ENCODE measurements at places on chromosomes 6 and 20. TPM values are rescaled to one million over a fixed set of nuclear protein-coding genes. Genes with fewer than 3 reads are reported as not detected.

Gene RALGAPA2
- 2.3 TPM for polyA plus RNA-seq

GRCh38 chr6:42260972-42261371, 43.3 kb upstream of the MRPS10 start:
- H3K36me3 ChIP-seq: peaks cover 17% of the 10 kb centered on the region
- no peak overlapping the region for H3K27ac ChIP-seq
- peaks cover 2% of the 10 kb centered on the region for H3K27me3 ChIP-seq
- H3K4me1 ChIP-seq: peaks cover 17% of the 10 kb centered on the region
- H3K4me3 ChIP-seq: no peak overlapping the region

Gene OR2B6
- polyA plus RNA-seq: not detected

DNA sequence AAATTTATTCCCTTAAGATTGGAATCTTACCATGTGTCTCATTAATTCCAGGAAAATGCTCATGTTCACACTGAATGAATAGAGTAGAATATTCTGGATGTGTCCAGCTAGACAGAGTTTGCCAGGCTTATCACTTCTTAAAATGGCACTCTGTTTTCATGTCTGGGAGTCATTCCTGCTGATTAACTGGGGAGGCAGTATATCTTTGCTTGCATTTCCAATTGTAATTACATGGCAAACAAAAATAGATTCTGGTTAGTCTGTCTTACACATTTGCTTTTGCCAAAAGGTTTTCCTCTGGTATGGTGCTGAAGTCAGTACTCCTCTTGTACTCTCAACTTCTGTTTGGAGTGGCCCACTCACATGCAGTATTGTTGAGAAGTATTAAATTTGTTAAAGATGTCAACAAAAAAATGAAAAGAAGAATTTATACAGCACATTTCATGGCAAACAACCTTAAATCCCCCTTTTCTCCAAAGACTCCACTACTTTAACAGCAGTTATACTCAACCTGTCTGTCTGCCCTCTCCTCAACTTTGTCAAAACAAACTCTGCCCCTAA, 70.2 kb downstream of the TENT5A start:
- no peaks in the 10 kb centered on the region for H3K36me3 ChIP-seq
- H3K27me3 ChIP-seq: peaks cover 2% of the 10 kb centered on the region
- no peak overlapping the region for H3K27ac ChIP-seq
- no peak for DNase-seq
- no peak overlapping the region for H3K4me3 ChIP-seq

GRCh38 chr6:5042436-5042835, 38.6 kb upstream of the RPP40 start:
- DNase-seq: no peak
- no peaks in the 10 kb centered on the region for H3K36me3 ChIP-seq
- no peak overlapping the region for H3K4me3 ChIP-seq
- no peak overlapping the region for H3K27ac ChIP-seq
- peaks cover 2% of the 10 kb centered on the region for H3K27me3 ChIP-seq
- H3K4me1 ChIP-seq: no peaks in the 10 kb centered on the region

GRCh38 chr6:17393892-17394631, 667 bp downstream of the CAP2 start:
- peaks cover 6% of the 10 kb centered on the region for H3K4me1 ChIP-seq
- peak overlapping the region; percentile 48 for H3K4me3 ChIP-seq
- peaks cover 23% of the 10 kb centered on the region for H3K27me3 ChIP-seq
- H3K27ac ChIP-seq: no peak overlapping the region

DNA sequence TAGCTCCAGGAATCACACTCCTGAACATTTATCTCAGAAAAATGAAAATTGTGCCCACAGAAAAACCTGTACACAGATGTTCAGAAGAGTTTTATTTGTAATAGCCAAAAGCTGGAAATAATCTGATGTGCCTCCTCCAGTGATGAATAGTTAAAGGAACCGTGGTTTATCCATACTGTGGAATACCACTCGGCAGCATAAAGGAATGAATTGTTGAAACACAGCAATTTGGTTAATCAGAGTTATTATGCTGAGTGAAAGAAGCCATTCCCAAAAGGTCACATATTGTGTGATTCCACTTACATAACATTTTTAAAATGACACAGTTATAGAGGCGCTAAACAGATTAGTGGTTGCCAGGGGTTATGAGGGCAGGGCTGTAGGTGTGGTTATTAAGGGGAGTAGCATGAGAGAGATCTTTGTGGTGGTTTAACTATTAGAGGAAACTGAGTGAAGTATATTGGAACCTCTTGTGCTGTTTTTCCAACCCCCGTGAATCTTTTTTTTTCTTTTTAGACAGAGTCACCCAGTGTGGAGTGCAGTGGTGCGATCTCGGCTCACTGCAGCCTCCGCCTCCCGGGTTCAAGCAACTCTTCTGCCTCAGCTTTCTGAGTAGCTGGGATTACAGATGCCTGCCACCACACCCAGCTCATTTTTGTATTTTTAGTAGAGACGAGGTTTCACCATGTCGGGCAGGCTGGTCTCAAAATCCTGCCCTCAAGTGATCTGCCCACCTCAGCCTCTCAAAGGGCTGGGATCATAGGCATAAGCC, 26.2 kb downstream of the PSMF1 start:
- peak overlapping the region; percentile 16 for H3K27ac ChIP-seq
- no peak for DNase-seq
- H3K4me1 ChIP-seq: peaks cover 12% of the 10 kb centered on the region
- H3K36me3 ChIP-seq: peaks cover 46% of the 10 kb centered on the region

Gene TMEM200A
- 2.1 TPM for polyA plus RNA-seq

- no peaks in the 10 kb centered on the region for H3K36me3 ChIP-seq
- H3K4me1 ChIP-seq: no peaks in the 10 kb centered on the region
- no peak for DNase-seq
- no peak overlapping the region for H3K4me3 ChIP-seq
- H3K27ac ChIP-seq: no peak overlapping the region
- H3K27me3 ChIP-seq: peaks cover 3% of the 10 kb centered on the region
Observed at GRCh38 chr20:64247307-64247618, 8.3 kb upstream of the PCMTD2 start.

DNA sequence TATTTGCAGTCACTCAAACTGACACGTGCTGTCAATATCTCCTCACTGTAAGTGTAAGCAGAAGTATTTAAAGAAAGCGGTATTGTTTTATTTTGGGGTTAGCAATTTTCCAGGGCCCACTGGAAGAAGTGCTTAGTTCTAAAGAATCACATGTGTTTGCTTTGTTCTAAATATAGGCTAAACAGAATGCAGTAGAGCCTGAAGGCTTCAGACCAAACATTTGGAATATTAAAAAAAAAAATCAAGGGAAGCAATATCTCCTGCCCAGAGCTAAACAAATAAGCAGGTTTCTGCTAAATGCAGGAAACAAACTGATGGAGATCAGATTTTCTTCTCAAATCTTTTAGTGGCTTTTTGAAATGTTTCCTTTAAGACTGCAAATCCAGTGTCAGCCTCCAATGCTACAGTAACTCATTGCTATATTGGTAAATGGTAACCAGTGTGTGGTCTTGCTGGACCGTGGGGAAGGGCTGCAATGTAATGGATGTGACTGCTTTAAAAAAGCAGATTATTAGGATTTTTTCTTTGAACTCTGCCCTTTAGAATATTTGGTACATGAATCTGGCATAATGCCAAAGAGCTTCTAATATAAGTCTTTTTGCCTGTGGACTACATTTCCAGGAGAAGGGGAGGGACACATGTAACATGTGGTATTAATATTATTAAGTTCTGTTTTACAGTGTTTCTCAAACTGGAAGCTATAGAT, 317.1 kb upstream of the FERMT1 start:
- no peak for DNase-seq
- H3K4me3 ChIP-seq: no peak overlapping the region
- no peak overlapping the region for H3K27ac ChIP-seq
- no peaks in the 10 kb centered on the region for H3K36me3 ChIP-seq
- H3K4me1 ChIP-seq: no peaks in the 10 kb centered on the region

GRCh38 chr6:41939848-41940758, 1.5 kb downstream of the CCND3 start:
- H3K36me3 ChIP-seq: peaks cover 17% of the 10 kb centered on the region
- DNase-seq: peak; percentile 29
- peaks cover 69% of the 10 kb centered on the region for H3K4me1 ChIP-seq
- peak overlapping the region; percentile 97 for H3K27ac ChIP-seq
- peaks cover 47% of the 10 kb centered on the region for H3K27me3 ChIP-seq
- H3K4me3 ChIP-seq: peak overlapping the region; percentile 97

GRCh38 chr20:64121586-64121985, 14.2 kb upstream of the NPBWR2 start:
- H3K4me3 ChIP-seq: no peak overlapping the region
- H3K27me3 ChIP-seq: no peaks in the 10 kb centered on the region
- H3K36me3 ChIP-seq: no peaks in the 10 kb centered on the region
- H3K4me1 ChIP-seq: peaks cover 7% of the 10 kb centered on the region

DNA sequence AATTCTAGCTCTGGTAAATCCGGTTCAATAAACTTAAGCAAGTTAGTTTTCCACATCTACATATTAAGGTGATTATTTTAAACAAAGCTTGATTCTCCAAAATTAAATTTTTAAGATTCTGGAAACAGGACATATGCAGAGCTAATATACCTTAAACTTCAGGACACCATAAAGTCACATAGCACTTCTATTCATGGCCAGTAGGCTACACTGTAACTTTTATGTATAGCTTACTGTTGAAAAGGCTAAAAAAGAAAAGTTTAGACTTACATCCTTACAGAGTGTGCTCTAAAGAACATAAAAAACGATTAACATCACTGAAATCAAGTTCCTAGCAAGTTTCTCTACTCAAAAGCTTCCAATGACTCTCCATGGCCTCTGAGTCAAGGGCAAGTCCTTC, 224.7 kb downstream of the PTPRK start:
- H3K4me3 ChIP-seq: no peak overlapping the region
- no peaks in the 10 kb centered on the region for H3K36me3 ChIP-seq
- no peak overlapping the region for H3K27ac ChIP-seq
- no peak for DNase-seq
- peaks cover 4% of the 10 kb centered on the region for H3K27me3 ChIP-seq

GRCh38 chr20:53890443-53891305, 179.7 kb downstream of the BCAS1 start:
- H3K4me3 ChIP-seq: no peak overlapping the region
- DNase-seq: no peak
- H3K27ac ChIP-seq: no peak overlapping the region
- no peaks in the 10 kb centered on the region for H3K27me3 ChIP-seq
- peaks cover 39% of the 10 kb centered on the region for H3K4me1 ChIP-seq

DNA sequence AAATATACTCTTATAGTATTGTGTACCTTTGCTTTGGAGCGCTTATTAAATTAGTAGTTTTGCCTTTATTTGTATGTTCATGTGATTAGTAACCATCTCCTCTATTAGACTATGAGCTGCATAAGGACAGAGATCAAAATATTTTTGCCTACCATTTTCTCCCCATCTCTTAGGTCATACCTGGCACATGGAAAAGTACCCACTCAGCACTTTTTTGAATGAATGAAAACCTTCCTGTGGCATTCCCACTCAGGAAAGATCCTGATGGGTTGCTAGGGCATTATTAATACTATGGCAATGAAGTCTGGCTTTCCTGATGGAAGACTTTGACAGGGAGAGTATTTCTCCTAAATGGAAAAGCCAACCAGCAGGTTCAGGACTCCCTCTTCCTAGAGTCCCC, 20.3 kb upstream of the CHD6 start:
- no peaks in the 10 kb centered on the region for H3K4me1 ChIP-seq
- DNase-seq: no peak
- H3K36me3 ChIP-seq: no peaks in the 10 kb centered on the region
